ENCODE measurements at places on chromosomes 6 and 20. TPM values are rescaled to one million over a fixed set of nuclear protein-coding genes. Genes with fewer than 3 reads are reported as not detected.

DNA sequence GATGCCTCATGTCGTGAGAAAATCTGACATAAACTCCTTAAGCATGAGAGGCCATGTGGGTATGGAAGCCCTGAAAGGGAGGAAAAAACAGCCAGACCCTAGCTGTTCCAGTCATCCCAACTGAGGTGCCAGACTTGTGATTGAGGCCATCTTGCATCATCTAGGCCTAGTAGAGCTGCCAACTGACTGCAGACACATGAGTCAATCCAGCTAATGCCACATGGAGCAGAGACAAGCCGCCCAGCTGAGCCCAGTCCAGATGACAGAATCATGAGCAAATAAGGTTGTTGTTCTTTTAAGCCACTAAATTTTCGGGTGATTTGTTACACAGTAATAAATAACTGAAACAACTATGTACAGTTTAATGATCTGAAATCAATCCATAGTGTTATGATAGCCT is 680.9 kb downstream of the MAFB start:
- peak; percentile 20 for DNase-seq

- DNase-seq: peak; percentile 61
These were observed 126.4 kb downstream of the LY86 start for GRCh38 chr6:6714953-6715352.

Gene UNC93A
- total RNA-seq: not detected

DNA sequence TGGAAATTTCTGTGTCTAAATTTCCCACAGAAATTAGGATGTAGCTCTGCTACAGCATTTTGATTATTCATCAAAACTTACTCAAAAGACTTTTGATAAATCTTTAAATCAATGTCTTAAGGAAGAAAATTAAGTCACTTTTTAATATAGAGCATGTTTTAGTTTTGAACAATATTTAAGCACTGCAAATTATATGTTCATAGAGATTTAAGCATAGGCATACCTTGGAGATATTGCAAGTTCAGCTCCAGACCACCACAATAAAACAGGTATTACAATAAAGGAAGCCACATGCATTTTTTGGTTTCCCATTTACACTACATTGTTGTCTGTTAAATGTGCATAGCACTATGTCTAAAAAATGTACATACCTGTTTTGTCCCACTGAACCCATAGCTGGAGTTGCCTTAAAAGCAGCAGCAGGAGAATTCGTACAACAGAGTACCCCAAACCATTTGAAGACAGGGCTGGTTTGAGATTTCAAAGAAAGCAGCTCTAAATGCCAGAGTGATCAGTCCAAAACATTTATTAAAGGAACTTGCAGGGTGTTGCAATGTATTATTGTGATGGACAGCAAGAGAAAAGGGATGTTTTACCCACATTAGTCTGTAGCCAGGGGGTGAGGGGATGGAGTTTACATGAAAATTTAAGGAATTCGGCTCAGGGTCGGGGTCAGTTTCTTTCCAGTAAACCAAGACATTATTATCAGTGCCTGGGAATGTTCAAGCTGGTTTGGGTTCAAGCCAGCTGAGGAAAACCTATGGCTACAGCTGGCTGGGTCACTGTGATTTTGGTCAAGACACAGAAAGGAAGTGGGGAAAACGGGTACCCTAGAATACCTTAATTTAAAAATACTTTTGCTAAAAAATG is 6.3 kb upstream of the LOC128125822 start:
- DNase-seq: no peak

Gene CALHM6
- 3.9 TPM for total RNA-seq

Gene BPIFA1
- total RNA-seq: not detected

- DNase-seq: no peak
These were observed 35.3 kb upstream of the APCDD1L start for GRCh38 chr20:58550275-58551059.

DNA sequence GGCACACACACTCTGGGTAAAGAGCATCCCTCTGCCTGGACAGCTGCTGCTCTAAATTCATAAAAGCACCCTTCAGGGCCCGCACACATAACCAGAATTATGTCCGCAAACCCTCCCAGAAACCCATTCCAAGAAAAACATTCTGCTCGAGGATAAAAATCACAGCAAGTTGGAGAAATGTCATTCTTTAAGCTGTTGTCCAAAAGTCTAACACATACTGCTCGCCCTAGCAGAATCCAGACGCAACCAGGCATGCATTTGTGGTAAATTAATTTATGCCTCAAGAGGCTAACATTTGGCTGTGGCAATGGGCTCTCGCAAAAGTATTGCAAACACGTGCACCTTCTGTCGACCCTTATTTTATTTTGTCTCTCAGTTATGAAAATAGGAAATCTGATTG is 116.1 kb upstream of the INSM1 start:
- no peak for DNase-seq

GRCh38 chr6:48080227-48081009 is 30.6 kb downstream of the PTCHD4 start:
- no peak for DNase-seq

- DNase-seq: no peak
These were observed 44.9 kb downstream of the PREX1 start for GRCh38 chr20:48782901-48783308.

Gene TMEM170B
- 0.77 TPM for total RNA-seq

GRCh38 chr20:2331106-2331505 is 35.3 kb downstream of the TGM3 start:
- DNase-seq: no peak

- peak; percentile 66 for DNase-seq
These were observed 8.5 kb downstream of the TPD52L2 start for GRCh38 chr20:63873477-63873971.

DNA sequence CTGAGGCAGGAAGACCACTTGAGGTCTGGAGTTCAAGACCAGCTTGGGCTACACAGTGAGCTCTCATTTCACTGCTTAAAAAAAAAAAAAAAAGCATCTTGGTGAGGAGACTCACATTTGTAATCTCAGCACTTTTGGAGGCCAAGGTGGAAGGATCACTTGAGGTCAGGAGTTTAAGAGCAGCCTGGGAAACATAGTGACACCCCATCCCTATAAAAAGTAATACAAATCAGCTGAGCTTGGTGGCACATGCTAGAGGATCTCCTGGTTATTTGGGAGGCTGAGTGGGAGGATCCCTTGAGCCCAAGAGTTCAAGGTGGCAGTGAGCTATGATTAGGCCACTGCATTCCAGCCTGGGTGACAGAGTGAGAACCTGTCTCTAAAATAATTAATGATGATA is 29.4 kb upstream of the SYNCRIP start:
- DNase-seq: peak; percentile 13

- no peak for DNase-seq
These were observed 389.5 kb upstream of the CDH4 start for GRCh38 chr20:60862601-60863000.

DNA sequence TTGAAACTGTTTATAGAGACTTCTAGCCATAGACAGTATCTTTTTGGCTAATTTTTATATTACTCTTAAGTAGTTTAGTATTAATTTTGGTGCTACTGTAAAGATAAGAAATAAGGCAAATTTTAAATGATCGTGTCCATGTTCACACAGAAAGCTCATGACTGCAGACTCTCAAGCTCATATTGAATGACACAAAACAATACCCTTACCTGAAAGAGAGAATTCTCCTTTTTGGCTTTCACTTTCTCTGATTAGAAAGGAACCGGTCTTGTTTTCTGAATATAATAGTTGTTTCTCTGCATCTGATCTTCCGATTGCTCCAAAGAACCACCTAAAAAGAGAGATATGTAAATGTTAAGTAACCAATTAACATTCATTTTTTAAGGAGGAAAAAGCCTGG is 57.0 kb downstream of the FRK start:
- DNase-seq: no peak

Measured in LHCN-M2 (cell line).